ENCODE measurements at places on chromosomes 2 and 18.

- DNase-seq: no peak
Observed at GRCh38 chr2:180144338-180144813, 137.3 kb upstream of the CWC22 start.

DNA sequence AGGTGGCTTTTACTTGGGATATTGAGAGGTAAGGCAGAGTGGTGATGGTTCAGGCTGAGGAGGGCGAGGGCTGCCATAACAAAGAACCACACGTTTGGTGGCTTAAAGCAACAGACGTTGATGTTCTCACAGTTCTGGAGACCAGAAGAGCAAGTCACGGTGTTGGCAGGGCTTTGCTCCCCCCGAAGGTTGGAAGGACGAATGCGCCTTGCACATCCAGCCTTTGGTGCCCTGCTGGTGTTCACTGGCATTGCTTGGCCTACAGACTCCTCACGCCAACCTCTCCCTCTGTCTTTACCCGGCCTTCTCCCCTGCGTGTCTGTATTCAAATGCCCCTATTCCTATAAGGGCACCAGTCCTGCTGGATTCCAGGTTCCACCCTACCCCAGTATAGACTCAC lies 125.4 kb downstream of the TPO start:
- no peak for DNase-seq

DNA sequence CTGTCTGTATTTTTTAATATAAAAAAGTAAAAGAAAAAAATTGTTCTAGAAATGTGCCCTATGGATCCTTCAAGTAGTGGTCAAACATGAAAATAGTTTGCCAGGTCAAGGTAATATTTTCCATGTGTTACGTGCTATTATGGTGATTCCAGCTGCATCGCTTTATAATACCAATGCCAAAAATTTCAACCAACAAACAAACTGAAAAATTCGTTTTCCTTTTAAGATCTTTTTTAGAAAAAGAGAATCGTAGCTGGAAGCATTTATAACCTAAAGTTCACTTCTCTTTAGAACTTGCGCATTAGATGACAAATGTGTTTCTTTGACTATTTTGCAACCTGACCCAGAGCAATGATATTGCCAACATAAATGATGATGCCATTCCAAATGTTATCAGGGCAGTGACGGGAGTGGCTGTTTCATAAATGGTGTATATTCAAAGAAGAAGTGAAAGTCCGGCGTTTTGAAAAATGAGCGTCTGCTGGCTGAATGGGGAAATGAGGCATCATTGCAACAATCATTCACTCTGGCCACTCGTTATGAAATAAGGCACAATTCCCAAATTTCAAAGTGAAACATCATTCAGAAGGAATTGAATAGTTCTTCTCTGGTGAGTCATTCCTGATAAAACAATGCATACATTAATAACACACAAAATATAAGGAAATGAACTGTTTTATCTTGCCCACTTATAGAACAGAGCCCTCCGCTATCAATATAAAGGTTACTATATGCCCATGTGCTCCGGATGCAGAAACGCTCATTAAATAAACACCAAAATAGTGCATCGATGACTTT lies 297.4 kb downstream of the TGIF1 start:
- DNase-seq: no peak

DNA sequence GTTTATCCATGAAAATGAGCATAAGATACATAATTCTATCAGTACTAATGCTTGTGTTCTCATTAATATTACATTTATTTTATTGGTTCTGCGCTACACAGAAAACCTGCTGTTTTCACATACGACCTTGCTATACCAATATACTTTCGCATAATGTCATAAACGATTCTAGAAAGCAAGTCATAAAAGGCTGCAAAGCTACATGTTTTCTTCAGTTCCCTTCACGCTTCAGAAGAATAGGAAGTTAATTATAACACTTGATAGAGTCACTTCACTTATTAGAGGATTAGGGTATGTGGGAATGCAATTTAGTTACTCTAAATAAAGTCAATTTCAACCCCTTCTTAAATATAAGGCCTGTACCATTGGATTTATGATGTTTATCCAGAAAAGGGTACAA lies 29.0 kb downstream of the PSME4 start:
- DNase-seq: no peak

DNA sequence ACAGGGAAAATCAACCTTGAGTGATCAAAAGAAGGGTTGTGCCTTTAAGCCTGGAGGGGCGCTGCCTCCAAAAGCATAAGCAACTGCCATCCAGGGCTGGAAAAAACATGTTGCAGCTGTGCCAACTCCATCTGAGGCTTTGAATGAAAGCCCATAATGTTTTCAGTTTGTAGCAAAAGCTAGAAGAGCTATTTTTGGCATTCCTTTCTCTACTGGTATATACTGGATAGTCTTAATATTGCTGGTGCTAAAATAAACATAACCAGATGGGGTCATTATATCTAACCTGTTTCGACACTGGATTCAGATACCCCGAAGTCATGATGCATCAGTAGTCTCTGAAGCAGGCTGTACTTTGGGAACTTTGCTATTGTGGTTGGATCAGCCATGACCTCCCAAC lies 25.1 kb downstream of the ANXA4 start:
- DNase-seq: no peak

- DNase-seq: no peak
Observed at GRCh38 chr18:55419132-55419946, 168.7 kb downstream of the TCF4 start.

DNA sequence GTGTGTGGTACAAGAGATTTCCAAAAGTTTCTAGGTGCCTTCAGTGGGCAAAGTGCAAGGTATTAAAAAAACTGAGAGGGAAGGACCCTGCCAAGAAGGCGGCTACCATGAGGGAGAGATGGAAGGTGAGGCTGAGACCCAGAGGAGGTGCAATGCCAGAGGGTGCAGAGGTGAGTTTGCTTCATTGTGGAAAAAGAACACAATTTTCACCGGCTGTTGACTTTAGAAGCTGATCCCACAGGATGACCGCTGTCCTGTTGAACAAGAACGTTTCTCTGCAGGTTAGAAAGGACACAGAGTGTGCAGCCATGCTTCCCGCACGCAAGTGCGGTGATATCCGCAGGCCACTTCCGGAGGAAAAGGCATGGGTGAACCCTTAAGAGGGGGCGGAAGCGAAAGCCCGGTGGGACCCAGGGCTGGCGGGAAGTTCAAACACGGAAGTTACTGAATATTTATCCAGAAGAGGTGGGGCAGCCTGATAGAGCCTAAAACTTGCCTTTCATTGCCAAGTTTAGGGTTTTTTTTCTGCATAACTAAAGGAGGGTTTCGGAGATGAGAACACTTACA lies 16.6 kb downstream of the SP110 start:
- DNase-seq: no peak

DNA sequence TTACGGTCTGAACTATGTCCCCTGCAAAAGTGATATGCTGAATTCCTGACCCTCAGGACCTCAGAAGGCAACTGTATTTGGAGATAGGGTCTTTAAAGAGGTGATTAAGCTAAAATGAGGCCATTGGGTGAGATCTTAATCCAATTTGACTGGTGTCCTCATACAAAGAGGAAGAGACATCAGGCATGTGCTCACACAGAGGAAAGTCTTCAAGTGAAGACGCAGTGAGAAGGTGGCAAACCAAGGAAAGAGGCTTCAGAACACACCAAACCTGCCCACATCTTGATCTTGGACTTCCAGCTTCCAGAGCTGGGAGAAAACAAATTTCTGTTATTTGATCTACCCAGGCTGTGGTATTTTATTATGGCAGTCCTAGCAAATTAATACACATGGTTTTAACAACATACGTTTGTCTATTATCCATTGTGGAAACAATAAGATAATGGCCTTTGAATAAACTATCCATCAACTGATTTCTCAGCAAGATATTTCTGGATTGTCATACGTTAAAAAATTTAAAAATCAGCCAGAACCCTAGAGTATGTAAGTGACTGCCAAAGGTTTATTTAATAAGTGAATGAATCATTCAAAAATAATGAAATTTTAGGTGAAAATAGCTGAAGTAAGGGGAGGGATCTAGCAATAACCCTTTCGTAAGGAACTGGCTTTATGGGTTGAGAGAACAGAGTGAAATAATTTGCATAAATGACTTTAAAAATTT lies 6.5 kb downstream of the WIPF1 start:
- DNase-seq: no peak

DNA sequence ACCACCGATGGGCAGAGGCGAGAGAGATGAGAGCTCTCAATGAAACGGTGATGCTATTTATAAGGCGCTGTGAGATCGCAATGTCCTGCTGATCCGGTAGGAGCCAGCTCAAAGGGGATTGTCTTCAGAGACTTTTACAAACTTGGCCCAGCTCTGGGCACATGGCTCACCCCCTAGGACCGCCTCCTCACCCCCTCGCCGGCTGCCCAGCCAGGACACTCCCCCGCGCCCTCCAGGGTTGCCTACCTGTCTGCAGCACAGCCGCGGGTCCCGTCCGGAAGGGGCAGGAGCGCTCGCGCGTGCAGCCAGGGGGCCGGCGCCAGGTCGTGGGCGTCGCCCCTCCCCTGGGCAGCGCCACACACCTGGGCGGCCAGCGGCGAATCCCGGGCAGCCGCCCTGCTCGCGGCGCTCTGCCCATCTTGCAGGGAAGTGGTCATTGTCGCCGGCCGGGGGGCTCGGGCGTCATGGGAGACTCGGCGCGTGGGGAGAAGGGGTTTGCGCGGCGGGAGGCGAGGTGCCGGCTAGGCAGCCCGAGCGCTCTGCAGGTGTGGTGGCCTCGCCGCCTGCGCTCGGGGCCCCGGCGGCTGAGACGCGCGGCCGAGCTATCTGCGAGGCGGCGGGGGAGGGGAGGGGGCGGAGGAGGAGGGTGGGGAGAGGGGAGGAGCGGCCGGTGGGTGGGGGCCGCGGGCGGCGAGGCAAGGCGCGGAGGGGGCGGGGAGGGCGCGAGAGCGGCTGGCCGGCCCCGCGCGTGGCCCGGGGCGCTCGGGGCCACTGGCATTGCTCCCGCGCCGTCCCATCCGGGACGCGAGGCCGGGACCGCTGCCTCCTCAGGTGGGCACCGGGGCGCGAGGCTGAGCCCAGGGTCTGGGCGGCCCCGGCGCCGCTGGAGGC lies at the start of gene GRB14:
GRB14 (minus strand) TSS at position 610 of the 891 bp plus-strand sequence; CDS start at position 437, 173 bp downstream.
- DNase-seq: peak; percentile 2

GRCh38 chr2:26471766-26472706 lies 5.9 kb downstream of the OTOF start:
- no peak for DNase-seq

- DNase-seq: no peak
Observed at GRCh38 chr2:129480790-129481189, 498.7 kb upstream of the RAB6C start.

DNA sequence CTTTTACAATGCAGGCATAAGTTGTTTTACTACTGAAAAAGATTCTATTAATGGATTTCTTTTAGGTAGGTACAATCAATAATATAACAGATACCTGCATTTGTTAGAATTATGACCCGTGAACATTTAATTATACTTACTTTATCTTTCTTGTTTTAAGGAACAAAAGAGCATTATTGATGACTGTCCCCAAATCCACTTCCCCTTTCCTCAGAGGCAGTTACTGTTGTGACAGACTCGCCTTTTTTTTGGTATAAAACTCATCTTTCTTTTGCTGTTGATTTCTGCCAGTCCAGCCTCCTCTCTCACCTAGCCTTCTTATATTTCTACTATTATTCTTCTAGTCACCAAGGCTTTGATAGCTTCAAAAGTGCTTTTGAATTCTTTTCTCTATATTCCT lies 12.1 kb downstream of the ACTR3 start:
- DNase-seq: no peak

DNA sequence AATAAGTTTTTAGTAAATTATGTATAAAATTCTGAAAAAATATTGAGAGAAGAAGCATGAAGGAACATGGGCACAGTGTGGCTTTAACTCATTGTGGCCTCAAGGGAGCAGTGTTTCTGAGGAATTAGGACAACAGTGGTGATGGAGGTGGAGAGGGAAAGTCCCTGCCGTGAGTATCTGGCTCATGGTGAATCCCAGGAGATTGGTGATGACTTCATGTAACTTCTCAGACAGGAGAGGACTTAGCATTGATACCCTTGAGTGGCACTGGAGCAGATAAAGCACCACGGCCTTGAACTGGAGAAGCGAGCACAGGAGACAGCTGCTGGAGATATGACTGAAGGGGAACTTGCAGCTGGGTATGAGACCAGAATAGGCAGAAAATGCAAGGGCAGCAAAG lies 35.0 kb upstream of the LRP1B start:
- DNase-seq: no peak

- DNase-seq: no peak
Observed at GRCh38 chr2:12950174-12950573, 233.4 kb downstream of the TRIB2 start.

DNA sequence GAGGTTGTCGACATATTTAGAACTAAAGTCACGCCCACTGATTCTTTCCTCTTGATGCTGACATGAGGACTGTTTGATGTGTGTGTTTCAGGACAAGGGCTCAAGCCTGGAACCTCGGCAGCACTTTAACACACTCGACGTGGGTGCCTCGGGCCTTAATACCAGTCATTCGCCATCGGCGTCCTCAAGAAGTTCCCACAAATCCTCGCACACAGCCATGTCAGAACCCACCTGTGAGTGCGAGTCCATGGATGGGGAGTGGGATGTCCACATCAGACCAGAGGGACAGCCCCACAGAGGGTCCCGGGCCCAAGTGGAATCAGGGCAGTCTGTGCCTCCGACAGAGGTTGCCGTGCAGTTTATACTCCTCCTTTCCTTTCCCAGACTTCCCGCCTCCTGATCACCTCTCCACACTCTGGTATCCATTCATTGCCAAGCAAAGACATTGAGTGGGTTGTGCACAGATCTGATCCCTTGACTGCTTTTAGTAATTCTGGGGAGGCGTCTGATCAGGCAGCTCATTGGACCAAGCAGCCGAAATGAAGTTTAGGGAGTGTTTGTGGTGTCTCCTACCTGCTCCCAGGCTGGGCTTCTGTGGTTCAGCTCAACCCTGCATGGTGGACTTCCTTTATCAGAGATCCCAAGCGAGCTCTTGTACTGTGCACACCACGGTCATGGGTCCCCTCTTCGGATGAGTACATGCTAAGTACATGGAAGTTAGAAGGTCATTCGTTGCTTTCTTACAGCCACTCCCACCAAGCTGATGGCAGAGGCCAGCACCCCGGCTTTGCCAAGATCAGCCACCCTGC lies 27.2 kb upstream of the RPL31 start:
- DNase-seq: no peak

DNA sequence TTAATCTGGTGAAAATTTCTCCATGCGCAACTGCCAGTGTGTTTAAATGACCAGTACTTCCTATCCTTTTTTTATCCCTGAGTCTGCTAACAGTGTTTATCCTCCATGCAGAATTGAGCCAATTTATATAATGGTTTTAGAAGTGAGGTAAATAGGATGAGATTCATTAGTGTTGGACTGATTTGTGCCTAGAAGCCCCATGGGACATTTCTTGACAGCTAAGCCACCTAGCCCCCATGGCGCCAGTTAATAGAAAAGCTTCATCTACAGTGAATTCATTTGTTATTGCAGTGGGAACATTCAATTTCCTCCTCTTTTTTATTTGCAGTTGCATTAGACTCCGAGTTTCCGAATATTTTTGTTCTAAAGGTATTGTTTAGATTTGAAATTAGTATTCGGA lies 175.6 kb downstream of the ARL6IP6 start:
- DNase-seq: no peak

GRCh38 chr18:58501066-58501896 lies 127.6 kb downstream of the ALPK2 start:
- no peak for DNase-seq

- DNase-seq: no peak
Observed at GRCh38 chr18:62797329-62797728, 82.0 kb downstream of the PHLPP1 start.

GRCh38 chr2:20123871-20124594 lies 72.6 kb upstream of the LAPTM4A start:
- DNase-seq: no peak

- no peak for DNase-seq
Observed at GRCh38 chr2:105320651-105321215, 8.8 kb downstream of the TGFBRAP1 start.

GRCh38 chr2:111705711-111706336 lies 178.2 kb downstream of the ANAPC1 start:
- peak; percentile 48 for DNase-seq

GRCh38 chr2:62150597-62151305 lies 45.2 kb upstream of the B3GNT2 start:
- no peak for DNase-seq

Data from stimulated activated CD4-positive, alpha-beta T cell treated with anti-CD3 and anti-CD28 coated beads, Interleukin-4, amount 100 ng/mL, for 1 hour (primary cell).